ENCODE measurements at places on chromosomes 2 and 18.

- no peak for DNase-seq
Measured at GRCh38 chr2:182597570-182598295, 118.3 kb upstream of the DNAJC10 start.

- no peak for DNase-seq
Measured at GRCh38 chr2:175205523-175205922, 24.0 kb upstream of the ATP5MC3 start.

GRCh38 chr18:346600-346999, 78.8 kb upstream of the THOC1 start:
- DNase-seq: no peak

GRCh38 chr2:240164586-240164985, 24.1 kb upstream of the OTOS start:
- no peak for DNase-seq

DNA sequence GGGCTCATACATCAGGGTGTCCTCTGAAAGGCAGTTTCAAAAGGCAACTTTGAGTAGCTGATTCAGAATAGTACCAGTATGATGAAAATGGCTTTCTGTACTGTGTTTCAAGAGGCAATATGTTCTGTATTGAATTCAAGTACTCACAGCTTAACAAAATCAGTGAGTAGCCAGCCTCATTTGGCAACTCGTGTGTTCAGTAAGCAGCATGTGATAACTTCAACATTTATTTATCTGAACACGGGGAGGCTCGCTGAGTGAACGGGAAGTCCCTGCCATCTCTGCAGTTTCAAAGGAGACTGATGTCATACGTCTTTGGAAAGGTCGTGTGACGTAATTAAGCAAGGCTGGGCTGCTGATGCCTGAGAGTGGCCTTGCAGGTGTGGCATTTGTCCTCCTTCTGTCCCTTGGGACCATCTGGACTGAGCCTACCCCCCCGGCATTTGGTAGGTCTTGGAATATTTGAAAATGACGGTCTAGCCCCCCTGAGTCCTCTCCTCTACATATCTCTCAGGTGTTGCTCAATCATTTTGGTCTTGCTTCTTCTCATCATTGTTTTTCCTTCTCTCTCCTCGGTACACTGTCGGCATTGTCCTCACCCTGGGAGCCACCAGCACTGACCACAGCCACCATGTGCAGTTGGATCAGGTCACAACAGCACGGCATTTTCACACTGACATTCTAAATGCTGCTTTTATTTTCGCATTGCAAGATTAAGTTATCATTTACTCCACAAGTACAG, 62.8 kb downstream of the SMIM21 start:
- no peak for DNase-seq

DNA sequence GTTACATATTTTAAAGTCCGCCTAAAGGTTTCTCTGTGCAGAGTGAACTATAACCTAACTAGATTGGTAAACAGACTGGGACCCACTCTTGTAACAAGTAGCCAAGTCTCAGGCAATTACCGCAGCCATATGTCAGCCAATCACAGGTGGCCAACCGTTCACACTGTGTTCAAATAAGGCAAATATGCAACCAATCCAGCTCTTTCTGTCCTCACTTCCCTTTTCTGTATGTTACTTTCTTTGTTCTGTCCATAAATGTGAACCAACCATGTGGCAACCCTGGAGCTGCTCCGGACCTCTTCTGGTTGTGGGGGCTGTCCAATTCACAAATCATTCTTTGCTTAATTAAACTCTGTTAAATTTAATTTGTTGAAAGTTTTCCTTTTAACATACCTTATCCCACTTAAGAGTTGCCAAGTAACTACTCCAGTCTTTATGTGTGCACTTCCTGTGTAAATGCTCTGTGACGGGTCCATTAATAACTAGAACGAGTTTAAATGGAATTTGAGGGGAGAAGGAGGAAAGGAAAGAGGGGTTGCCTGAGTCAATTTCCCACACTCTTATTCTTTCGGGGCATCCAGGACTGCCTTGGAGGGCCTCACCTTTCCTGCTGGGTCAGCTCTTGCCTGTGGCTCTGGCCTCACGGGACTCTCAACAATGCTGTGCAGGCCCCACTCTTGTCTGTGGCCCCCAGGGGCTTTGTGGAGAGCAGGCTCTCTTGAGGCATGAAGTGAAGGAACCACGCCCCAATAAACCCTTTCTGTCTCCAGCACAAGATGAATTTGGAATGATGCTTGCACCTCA, 6.6 kb upstream of the RPL37A start:
- no peak for DNase-seq

- no peak for DNase-seq
Measured at GRCh38 chr18:77081390-77081778, 51.2 kb downstream of the MBP start.

- DNase-seq: no peak
Measured at GRCh38 chr2:235240574-235240973, 253.3 kb upstream of the AGAP1 start.

DNA sequence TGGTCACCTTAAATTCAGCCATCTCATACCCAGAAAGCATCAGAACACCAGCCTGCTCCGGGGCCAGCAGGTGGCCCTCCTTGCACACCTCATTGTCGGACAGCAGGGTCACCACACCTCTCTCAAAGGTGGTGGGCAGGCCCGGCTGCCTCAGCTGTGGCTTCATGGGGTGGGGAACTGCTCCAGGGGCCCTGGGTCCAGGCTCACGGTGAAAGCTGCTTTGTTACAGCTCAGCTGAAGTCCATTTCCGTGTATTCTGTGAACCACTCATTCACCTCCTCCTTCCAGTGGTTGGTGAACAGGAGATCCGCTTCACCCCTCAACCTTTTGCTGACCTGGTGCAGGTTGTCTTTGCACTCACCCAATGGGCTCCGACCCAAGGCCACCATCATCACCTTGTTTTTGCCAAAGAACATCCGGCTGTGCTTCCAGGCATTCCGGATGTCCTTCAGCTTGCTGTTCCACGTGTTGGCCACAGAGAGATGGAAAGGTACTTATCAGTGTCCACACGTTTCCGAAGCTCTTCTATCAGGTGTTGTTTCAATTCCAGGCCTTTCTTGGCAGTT, 78.6 kb upstream of the LDLRAD4 start:
- DNase-seq: no peak

DNA sequence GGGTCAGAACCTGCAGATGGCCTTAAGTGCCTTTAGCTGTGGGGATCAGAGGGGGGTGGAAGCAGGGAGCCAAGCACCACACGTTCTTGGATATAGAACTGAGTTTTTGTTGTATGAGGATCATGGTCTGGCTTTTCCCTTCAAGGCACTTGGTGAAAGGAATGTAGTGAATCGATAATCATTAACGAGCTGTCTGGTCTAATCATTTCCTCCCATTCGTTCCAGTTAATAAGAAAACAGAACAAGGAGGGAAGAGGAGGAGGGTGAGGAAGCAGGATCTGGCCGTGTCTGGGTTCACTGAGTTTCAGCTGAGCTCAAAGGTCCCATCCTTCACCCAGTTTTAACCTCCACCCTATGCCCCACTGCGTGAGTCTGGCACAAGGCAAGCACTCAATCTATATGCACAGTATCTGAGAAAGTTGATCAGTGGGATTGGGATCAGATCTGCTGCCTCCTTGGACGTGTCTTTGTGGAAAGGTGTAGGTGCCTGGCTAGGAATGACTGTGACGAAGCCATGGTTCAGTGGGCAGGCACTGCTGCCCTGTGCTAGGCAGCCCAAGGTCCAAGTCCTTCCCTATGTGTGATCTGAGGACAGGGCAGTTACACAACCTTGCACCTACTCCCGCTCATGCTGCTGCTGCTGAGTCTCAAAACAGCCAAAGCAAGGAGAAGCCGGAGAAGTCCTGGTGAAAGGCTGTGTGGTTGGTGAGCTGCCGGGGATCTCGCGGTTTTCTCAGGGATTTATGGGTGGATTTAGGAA, 54.8 kb downstream of the GALNT14 start:
- DNase-seq: no peak

DNA sequence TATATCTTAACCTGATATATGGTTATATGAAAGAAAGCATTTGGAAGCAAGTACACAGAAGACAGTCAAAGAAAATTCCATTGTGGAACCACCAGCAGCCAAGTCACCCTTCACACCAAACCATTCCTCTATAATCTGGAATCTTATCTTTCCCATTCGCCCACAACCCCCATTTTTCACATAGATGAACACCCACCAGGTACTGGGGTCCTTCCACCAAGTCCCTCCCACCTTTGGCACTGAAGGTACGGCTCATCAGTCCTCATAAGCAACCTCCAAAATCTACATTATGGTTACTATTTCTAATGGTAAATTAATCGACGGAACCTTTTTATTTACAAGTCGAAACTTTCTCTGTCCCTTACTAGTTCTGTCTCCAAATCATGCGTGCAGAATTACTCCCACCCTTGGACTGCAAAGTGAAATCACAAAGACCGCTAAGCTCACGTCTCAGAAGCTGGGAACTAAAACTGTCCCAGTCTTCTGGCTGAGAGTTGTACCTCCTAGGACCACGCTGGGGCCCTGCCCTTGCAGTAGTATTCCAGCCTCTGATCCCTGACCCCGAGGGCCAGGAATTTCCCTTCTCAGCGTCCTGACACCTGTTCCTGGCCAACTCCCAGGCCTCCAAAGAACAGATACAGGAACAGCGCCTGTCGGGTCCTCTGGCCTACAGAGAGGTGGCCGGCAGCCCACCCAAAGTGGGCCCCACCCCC, 702 bp downstream of the OLA1 start:
- no peak for DNase-seq

- no peak for DNase-seq
Measured at GRCh38 chr2:54906716-54907115, 143.5 kb downstream of the RTN4 start.

DNA sequence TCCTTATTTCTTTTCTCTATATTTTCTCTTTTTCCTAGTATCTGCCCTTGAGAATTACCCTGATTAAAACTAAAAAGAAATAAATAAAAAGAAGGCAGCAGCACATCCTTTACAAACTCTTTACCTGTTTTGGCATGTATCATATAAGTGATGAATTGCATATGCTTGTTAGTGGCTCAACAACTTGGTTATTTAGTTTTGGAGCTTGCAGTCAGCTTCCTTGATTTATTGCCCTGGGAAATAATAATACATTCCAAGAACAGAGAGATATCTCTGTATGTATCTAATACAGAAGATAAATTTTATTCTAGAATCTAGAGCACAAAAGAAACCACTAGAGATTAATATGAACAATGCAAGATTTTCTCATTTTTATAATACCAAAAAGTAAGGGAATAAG, 139.8 kb upstream of the ZC3H15 start:
- DNase-seq: no peak

DNA sequence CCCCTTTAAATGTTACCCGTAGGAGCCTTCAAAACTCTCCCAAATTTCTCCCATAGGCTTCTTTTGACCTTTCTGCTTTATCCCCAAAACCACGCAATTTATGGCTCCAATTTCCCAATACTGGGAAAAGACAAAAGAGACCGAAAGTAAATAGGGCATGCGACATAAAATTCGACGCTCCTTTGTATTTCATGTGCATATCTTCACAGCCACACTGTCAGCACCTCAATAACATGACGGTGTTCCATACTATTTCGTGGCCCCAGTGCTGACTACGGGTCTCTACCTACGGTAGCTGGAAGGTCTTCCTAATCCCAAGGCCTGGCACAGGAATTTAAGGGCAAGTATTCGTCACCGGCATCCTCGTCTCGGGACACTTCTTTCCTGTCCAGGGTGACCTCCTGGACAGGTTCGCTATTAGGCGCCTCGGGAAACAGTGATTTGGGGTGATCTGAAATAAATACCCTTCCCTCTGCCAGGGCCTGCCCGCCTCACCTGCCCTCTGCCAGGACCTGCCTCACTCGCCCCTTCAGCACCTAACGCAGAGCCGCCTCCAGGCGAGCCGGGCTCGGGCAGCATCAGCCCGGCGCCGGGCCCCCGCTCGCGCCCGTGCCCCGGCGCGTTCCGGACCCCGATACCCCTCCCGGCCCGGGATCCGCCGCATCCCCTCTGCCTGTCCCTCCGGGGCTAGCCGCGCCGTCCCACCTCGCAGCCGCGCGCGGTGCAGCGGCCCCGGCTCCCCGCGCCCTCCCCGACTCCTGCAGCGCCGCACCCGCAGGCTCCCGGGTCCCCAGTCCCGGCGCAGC, 680 bp downstream of the DTNB start:
- DNase-seq: peak; percentile 53

GRCh38 chr2:102386867-102387541, 31.4 kb downstream of the IL18R1 start:
- no peak for DNase-seq

GRCh38 chr18:22469926-22470247, 52.2 kb upstream of the CTAGE1 start:
- DNase-seq: no peak

DNA sequence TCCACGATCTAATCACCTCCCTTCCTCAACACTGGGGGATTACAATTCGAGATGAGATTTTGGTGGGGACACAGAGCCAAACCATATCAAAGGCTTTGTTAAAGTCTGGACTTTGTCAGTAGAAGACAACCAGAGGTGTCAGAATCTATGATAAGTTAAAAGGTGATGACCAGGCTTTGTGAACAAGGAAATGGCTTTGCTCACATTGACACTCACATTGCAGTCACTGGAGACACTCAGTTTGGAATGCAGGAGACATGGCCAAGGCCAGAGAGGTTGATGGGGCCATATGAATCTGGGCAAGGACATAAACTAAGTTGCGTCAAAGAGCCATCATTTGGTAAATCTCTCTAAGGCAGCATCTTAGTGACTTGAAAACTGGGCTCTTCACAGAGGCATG, 678.2 kb upstream of the FSHR start:
- DNase-seq: no peak

GRCh38 chr2:10814142-10814541, 1.6 kb upstream of the PDIA6 start:
- DNase-seq: no peak

DNA sequence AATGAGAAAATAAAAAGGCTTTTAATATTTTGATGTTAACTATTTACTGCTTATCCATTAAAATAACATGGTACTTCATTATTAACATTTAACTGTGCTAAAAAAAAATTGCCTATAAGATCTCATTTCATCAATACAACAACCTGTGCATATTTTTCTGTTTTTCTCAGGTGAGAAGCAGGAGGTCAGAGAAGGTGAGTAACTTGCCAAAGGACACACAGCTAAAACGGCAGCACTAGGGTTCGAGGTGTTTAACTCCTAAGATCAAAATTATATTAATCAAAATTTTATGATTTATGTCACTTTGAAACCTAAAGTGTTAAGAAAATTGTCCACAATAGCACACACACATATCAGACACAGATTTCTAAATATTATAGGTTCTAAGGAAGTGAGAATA, 366.0 kb downstream of the TGIF1 start:
- no peak for DNase-seq

- DNase-seq: no peak
Measured at GRCh38 chr2:118607641-118608040, 239.8 kb downstream of the EN1 start.

GRCh38 chr2:206713746-206714145, 4.5 kb downstream of the DYTN start:
- no peak for DNase-seq
